ENCODE measurements at places on chromosomes 5 and 9.

DNA sequence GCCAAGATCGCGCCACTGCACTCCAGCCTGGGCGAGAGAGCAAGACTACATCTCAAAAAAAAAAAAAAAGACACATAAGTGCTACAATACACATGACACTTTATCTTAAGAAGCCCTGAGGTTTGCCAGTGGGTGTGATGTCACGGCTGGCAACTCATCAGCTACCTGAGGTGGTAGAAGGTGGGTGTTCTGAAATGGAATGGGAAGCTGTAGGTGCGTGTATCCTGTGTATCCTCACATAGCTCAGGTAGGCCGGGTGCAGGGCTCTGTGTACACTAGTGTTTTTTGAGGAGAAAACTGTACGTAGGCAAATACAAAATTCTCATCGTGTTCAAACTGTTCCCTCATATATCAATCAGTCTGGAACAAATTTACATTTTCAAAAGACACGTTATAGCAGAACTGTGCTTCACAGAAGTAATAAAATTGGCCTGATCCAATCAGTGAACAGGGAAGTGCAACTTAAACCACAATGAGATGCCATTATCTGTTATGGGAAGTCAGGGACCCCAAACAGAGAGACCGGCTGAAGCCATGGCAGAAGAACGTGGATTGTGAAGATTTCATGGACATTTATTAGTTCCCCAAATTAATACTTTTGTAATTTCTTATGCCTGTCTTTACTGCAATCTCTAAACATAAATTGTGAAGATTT is 10.4 kb downstream of the BICD2 start:
- no peak for DNase-seq

GRCh38 chr9:133706307-133707050 is 31.7 kb downstream of the SARDH start:
- no peak for DNase-seq

- DNase-seq = no peak
These were observed 16.9 kb downstream of the IRF1 start for GRCh38 chr5:132473668-132474067.

- no peak for DNase-seq
These were observed 42.2 kb upstream of the FSD1L start for GRCh38 chr9:105405514-105406131.

DNA sequence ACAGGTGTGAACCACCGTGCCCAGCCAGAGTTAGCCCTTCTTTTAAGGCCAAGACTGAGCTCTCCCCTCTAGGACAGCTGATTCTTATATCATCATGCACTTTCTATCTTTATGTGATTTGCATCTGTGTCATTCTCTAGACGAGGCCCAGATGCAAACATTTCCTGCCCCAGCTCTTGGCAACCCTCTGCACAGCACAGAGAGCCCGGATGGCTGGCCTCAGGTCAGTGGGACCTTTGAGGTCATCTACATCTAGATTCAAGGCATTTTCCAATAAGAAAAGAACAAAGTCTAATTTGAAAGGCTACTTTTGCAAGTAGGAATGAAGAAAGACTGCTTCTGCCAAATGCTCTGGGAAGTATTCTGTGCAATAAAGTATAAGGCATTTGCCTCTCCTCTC is 109.0 kb upstream of the DAB2 start:
- DNase-seq = no peak

GRCh38 chr9:114888607-114889006 is 41.8 kb downstream of the TNFSF8 start:
- DNase-seq = no peak

GRCh38 chr5:142385194-142385593 is 60.4 kb upstream of the SPRY4 start:
- DNase-seq = no peak

DNA sequence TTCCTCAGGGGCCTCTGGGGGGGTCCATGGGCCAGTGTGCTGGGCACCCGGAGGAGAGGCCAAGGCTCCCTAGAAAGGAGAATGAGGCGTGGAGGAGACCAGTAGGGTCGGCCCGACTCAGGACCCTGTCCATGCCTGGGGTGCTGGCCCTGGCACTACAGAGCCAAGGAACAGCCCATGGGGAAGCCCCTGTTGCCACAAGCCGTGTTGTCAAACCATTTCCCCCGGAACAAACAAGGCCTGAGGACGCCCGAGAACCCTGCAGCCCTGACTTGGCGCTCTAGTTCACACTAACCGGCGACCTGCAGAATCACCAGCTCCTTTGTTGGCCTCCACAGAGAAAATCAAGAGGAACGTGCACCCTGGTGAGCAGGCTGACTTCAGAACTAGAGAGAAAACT is 41.6 kb upstream of the SLC12A7 start:
- DNase-seq = no peak

- DNase-seq = no peak
These were observed 20.3 kb downstream of the SLC45A2 start for GRCh38 chr5:33964132-33964700.

GRCh38 chr5:131463656-131464055 is 171.4 kb downstream of the RAPGEF6 start:
- DNase-seq = no peak

- no peak for DNase-seq
These were observed 34.9 kb downstream of the SPRY4 start for GRCh38 chr5:142289708-142290576.

GRCh38 chr9:129276486-129277230 is 98.6 kb upstream of the IER5L start:
- DNase-seq = no peak

- no peak for DNase-seq
These were observed 20.6 kb upstream of the F2R start for GRCh38 chr5:76695346-76695745.

DNA sequence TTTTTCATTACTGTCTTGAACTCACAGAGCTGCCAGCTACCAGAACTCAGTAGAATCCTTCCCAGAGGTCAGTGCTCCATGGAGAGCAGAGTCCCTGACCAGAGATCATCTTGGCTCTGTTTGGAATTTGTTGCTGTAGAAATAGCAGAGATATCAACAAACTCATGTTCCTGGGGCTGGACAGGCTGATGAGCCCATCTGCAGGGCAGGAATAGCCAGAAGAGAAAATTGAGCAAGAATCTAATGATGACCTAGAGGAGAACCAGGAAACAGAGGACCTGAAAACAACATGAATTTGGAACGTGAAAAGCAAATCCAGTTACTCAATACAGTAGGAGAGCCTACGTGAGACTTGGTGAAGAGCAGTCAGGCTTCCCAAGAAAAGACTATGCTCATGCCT is 437.8 kb downstream of the PLK2 start:
- DNase-seq = no peak

DNA sequence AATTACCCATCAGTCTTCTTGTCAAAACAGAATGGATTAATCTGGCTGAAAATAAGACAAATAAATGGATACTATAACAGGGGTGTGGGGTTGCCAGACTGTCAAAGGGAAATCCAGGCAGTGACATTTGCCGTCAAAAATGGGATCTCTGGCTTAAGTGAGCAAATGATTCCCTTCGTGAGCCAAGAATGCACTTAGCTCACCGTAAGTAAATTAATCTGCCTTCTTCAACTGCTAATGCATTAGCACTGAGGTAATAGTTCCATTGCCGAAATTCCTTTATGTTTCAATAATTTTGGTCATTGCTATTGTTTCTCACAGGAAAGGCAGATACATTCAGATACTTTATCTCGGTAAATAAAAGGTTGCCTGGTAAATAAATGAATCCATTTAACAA is 377.8 kb downstream of the KIAA0825 start:
- no peak for DNase-seq

- no peak for DNase-seq
These were observed 21.0 kb downstream of the DMGDH start for GRCh38 chr5:79048437-79048836.

DNA sequence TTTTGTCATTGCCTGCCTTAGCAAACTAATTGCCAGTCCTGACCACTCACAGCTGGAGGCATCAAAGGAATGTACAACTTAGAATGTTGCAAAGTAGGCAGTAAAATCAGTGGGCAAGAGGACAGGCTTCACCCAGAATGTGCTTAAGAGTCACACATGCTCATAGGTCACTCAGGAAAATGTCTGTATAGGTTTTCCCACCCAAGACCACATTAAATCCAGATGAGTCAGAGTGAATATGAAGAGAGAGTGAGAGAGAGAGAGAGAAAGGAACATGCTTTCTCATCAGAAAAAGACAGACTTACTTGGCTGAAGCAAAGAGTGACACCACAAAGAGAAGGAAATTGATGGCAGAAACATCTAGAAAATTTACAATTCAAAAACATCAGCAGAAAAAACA is 37.9 kb downstream of the PLEKHG4B start:
- no peak for DNase-seq

DNA sequence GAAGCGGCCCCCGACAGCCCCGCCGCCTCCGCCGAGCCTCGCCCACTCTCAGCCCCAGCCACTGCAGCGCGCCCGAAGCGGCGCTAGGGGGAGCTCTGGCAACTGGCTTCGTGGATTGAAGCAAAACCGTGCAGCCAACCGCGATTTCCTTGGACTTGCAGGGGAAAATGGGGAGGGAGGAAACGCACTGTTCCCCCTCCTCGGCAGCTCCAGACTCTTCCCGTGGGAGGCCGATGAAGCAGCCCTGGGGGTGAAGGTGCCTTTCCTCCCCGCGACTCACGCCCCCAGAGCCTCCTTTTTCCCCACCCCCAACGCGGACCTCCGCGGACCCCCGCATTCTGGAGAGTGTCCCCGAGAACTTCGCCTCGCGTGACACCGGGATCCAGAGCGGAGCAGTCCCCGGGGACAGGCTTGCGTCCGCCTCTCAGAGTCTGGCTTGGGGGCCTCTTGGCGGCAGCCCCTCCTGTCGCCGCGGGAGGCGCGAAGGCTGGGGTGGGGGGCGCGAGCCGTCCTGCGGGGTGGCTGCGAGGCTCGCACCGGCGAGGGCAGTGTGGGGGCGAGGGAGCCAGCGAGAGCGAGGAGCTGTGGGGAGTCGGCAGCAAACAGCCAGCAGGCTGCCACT is 3.8 kb downstream of the IER5L start:
- peak; percentile 89 for DNase-seq

DNA sequence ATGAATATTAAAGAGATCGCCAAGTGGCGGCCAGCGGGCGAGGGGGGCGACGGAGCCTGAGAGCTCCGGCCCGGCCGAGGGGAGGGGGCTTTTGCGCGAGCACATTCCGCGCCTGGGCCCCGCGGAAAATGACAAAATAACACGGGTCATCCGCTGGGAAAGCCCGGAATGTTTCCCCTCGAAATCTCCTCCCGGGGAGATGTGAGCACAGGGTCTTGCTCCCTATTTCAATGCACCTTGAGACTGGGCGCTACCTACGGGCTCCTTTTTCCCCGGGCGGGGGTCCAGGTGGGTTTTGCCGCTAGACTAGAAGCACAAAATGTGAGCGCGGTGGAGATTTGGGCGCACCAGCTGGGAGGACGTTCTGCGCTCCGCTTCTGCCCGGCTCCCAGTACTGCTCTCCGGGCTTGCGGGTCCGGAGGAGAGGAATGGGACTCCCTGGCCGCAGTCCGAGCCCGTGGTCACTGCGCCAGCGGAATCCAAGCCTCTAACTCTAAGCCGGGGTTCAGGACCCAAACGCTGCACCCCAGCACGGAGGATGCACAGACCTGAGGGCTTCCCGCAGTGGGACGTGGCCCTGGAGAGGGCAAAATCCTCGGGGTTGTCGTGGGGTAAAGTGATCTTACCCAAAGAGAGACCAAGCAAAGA is 2.8 kb upstream of the PRDM12 start:
- DNase-seq = no peak

DNA sequence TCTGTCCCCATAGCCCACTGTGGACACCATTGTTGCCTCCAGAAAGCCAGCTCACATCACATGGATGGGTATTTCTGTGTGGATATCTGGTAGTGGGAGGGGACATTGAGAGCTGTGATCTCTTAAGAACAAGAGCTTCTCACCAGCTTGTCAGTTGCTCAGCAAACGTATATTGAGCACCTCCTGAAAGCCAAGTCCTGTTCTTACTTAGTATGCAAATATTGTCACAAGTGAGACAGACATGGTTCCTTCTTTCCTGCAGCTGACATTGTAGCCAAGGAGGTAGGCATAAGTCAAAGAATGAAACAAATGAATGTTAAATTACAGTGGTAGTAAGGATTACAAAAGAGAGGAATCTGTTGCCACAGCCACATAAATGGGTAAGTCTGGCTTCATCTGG is 3.8 kb downstream of the TCOF1 start:
- no peak for DNase-seq

DNA sequence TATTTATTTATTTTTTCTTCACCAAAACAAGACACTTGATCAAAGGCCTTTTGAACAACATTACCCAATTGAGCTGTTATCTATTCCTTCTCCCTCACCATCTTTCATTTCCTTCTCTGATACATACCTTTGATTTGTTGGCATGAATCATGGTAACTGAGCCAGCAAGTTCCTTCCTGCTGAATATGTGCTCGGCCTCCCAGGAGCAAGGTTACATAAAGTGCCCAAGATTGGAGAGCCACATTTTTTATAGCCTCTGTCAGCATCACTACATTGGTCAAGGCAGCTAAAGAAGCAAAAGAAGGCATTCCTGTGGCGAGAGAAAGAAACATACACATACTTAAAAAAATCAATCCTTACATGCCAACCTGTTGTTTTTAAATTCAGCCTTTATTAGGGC is 369.6 kb downstream of the CYLC2 start:
- DNase-seq = no peak

GRCh38 chr9:114250235-114250568 is 72.7 kb upstream of the ORM1 start:
- peak; percentile 87 for DNase-seq

GRCh38 chr9:77864211-77864889 is 167.3 kb downstream of the GNAQ start:
- no peak for DNase-seq

DNA sequence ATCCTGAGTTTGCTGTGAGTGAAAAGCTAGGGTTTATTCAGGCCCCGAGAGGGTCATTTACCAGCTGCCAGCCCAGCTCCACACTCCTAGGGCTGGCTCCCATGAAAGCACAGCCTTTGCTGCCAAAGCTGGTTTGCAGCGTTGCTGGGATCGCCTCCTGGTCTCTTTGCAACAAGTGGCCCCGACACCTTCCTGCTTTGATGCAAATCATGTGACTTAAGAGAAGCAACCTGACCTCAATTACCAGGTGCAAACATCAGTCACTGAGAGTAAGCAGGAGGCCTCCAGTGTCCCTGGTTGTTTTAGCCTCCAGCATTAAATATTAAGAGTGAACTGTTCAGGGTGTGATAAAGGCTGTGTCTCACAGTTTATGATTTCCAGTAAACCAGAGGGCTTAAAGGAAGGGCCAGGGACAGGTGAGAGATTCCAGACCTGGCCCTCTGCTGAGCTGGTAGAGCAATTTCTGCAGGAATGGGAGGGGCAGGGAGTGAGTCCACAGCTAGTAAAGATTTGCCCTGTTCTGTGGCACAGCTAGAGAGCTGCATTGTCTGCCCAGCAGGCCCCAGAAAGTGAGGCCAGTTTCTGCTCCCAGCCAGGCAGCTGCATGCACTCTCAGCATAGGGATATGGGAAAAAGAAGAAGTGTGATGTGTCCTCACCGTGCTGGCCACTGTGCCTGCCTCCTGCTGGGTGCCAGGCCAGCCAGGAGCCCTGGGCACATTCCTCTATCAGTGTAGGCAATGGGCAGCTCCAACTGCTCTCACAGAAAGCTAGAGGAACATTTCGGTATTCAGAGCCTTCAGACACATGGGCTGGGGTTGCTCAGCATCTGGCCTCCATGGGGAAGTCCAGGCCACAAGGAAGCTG is 58.0 kb downstream of the SLC22A5 start:
- DNase-seq = peak; percentile 39
